ENCODE measurements at places on chromosomes 4 and X.

DNA sequence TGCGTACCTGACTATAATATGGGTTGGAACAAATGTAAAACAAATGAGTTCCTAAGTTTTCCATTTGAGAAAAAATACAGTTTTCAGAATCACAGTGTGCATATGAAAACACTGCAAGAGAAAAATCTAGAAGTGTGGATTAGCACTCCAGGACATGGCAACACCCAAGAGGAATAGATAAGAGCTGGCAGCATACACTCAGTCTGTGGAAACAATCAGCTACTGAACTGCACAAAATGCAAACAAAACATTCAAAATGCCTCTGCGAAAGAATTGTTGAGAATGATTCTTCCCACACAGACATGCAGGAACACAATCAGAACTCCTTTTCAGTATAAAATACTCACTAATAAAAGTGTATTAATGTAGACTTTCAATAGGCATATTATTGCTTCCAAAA lies 39.9 kb downstream of the ATP8A1 start:
- DNase-seq, result no peak

GRCh38 chr4:112845386-112845785 lies 204.1 kb upstream of the ANK2 start:
- no peak for DNase-seq

GRCh38 chr4:6474053-6474568 lies 1.7 kb upstream of the PPP2R2C start:
- DNase-seq, result no peak

GRCh38 chr4:122815248-122815647 lies 11.4 kb upstream of the FGF2 start:
- DNase-seq, result no peak
